Cerebellar nuclear complex (tissue), 1 donor: ENCODE measurements at places on chromosomes 1 and 21.

GRCh38 chr21:42631142-42631541, 22.3 kb upstream of the PDE9A start:
- no peak for DNase-seq

GRCh38 chr1:110464340-110464739, 13.4 kb downstream of the PROK1 start:
- no peak for DNase-seq

- no peak for DNase-seq
These were observed 159.0 kb upstream of the BACE2 start for GRCh38 chr21:41008974-41009373.

DNA sequence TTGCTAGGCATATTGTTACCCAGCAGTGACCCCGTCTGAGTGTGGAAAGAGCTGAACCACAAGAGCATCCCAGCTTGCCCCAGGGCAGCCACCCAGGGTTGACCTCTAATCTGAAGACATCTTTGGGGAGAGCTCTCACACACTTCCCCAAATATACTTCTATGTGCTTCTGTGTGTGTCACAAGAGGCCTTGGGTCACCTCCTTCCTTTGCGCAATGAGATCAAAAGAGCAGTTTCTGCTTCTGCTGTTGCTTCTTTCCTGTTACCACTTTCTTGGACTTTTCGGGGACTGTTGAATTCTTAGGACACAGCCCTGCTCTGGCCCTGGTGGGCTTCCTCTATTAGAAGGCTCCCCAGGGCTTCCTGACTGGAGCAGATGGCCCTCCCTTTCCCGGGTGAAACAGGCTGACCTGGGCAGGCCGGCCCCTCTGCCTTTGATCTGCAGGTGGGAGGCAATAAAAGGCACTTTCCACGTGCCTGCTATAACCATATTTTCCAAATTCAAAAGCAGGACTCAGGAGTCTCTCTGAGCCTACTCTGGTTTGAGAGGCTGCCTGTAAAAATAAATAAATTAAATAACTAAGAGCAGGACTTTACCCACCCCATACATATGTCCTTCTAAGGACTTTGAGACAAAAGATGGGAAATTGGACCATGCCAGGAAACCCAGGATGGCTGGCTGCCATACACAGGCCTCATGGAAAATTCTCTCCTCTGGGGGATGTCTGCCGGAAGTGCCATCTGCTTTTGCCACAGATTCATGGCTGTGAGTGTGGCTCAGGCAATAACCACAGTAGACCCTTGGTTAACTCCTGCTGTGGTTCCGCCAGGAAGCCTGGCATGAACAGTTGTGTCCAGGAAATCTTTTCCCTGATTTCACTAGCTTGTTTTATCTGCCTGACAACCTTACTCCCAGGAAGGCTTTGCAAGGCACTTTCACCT, 28.3 kb upstream of the RCSD1 start:
- no peak for DNase-seq

- DNase-seq = no peak
These were observed 1145.3 kb upstream of the B3GALT2 start for GRCh38 chr1:194331758-194332157.

GRCh38 chr21:46556802-46557201, 48.1 kb downstream of the S100B start:
- no peak for DNase-seq

GRCh38 chr1:230123280-230124185, 56.5 kb downstream of the GALNT2 start:
- DNase-seq = no peak

DNA sequence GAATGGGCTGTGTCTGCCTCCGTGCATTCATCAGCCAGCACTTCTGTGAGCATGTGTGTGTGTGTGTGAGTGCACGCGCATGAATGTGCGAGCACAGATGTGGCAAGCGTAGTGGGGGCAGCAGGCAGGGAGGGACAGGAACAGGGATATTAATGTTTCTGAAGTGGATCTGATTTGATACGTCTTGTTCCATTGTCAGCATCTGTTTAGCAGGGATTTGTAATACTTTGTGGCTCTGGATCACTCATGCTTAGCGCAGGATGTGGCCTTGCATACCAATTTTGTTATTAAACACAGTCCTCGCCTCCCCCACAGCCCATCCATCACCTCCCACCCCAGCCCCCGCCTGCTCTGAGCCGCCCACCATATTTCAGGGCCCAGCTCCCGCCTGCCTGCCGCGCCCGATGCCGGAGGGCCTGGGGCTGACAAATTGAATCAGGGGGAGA, 52.4 kb downstream of the TMEM53 start:
- no peak for DNase-seq

- no peak for DNase-seq
These were observed 2.8 kb downstream of the PLK3 start for GRCh38 chr1:44803062-44803311.

DNA sequence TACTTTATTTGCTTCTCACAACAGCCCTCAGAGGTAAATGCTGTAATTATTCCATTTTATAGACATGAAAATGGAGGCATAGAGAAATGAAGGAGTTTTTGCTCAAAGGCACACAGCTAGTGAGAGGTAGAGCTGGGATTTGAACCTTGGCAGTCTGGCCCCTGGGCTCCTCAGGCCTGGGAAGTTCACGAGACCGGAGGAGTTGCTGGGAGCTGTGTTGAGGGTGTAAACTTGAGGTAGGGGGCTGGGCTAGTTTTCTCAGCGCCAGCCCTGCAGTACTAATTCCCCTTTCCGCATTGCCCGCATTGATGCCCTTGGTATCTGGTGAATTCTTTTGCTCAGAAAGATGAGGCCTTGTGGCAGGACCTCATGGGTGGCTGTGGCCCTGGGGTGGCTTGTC, 73.3 kb downstream of the PTPRU start:
- no peak for DNase-seq

GRCh38 chr1:12145616-12146342, 21.0 kb upstream of the TNFRSF1B start:
- no peak for DNase-seq

DNA sequence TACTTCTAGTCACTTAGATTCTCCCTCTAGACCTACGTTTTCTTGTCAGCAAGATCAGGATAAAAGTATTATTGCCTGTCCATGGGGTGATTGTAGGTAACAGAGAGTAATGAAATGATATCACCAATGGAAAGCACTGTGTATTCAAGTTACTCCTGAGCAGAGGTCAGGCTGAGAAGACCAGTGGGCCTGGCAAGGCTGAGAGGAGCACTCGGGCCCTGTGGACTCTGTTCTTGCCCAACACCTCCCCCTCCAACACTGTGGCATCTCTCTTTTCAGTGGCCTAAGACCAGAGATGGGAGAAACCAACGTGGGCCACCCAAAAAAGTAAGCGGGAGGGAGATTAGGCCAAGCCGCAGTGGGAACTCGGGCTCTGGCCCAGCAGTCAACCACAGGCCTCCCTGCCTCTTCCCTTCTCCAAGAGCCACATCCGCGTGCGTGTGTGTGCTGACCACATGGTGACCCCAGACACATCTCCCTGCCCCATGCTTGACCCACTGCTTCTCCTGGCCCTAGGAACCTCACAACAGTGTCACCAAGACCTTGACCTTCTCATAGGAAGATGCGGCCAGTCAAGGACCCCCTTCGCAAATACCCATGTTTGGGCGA, 12.3 kb downstream of the RORC start:
- no peak for DNase-seq

GRCh38 chr1:204131978-204132377, 19.9 kb downstream of the ETNK2 start:
- DNase-seq = no peak

DNA sequence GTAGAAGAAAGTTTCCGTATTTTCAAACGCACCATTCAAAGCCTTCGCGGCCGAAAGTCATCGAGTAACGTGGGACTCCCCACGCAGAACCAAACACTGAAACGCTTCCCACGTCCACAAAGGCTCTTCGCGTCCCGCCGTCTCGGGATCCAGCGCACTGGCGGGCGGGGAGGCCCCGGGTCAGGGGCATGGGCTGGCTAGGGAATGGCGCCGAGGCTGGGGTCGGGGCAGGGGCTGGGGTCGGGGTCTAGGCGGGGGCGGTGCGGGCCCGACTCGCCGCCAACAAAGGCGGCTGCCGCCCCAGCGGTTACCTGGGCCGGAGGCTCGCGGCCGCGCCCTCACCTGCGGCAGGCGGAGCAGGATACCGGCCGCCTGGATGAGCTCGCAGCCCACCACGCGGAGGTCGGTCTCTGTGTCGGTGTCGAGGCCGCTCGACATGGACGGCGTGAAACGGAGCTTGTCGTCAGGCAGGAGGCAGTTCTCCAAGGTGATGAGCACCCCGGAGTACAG, 403 bp downstream of the CCNL2 start:
- no peak for DNase-seq

DNA sequence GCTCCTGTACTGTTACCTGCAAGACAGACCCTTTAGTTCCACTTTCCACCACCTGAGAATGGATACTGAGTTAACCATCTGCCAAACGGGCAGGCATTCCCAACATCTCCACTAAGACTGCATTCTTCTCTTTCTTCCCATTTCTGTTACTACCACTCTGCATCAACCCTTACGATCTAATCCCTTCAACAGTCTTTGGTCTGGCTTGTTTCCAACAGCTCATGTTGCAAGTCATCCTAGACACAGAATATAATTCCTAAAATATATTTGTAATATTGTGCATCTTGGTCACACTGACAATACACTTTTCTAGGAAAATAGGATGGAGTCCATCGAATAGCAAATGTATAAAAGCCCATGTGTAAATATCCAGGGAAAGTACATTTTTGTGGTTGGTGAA, 166.7 kb downstream of the SIPA1L2 start:
- DNase-seq = no peak

DNA sequence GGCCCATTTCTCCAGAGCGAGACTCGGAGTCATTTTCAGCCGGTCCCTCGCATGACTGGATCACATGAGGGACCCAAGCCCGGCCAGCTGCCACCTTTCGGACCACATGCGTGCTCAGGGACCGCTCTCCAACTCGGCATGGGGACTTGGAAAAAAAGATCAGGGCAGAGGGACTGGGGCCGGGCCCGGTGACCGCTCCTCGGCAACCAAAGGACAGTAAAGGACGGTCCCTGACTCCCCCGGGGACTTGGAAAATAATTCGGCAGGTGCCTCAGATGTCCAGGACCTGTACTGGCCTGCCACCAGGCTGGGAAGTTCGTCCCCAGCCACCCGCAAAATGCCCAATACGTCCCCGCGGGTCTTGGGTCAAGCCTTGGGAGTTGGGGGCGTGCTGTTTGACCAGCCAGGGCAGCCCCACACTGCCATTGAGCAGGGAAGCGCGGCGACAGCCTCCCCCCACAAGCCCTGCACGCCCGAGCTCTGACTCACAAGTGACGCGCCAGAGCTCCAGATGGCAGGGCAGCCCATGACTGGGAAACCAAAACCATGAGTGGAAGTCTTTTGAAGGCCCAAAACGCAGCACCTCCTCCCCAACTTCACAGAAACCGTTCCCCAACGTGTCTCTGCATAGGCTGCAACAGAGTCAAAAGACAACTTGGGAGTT, 134.5 kb downstream of the LIPI start:
- no peak for DNase-seq

DNA sequence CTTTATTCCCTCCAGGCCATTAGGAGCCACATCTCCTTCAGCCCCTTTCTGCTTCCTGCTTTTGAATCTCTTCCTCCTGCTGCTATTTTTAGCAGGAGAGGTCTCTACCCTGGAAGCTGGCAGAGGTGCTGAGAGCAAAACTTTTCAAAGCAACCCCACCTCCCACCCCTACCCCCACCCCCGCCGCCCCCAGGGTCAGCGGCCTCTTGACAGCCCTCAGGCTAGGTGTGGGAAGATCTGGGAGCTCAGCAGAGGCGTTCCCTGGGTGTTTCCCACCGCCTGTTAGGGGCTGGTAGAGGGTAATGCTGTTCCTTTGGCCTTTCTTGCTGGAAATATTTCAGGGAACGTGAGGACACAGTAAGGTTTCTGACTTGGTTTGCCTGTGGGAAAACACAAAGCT, 112.5 kb upstream of the CACHD1 start:
- no peak for DNase-seq

DNA sequence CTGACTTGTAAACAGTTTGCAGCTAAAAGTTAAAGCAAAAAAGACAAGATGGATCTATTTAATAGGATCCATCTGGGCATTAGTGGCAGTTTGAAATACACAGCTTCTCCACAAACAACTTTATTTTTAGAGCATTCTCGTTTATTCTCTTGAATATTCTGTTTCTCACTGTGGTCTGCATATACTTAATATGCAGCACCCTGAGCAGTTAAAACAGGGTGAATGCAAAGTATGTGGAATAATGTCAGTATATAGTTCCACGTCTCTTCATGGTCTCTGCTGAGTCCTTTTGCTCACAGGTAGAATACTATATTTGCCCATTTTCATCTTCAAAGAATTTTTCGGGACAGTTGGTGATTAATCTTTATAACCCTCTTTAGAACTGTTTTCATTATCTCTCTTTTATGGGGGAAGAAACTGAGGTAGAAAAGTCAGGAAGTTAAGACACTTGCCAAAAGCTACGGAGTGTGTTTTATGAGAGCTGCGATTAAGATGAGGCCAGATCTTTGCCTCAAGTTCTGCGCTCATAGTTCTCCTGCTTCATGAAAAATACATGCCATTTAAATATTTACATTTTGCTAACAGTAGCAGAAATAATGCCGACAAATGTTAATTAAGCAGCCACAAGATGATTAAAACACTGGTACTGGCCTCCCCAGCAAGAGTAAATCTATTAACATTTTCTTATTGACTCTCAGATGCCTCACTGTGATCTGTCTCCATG, 115.6 kb downstream of the PTBP2 start:
- DNase-seq = no peak

- no peak for DNase-seq
These were observed 12.5 kb downstream of the CHD5 start for GRCh38 chr1:6167391-6168303.

DNA sequence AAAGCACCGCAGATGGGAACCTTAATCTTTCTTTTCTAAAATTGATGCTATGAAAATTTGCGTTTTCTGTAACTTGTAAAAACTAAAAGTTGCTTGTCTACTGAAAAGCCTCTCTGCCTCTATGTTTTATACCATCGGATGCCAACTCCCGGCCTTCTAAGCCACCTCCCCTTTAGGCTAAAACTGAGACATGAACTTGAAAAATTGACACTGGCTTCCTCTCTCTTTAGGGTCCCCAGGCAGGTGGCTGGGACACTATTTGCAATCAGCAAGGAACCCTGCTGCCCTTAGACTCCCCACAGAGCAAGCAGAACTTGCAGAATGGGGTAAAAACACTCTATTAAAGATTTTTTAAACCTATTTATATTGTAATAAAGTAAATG, 151.1 kb upstream of the CAMK1G start:
- no peak for DNase-seq

- no peak for DNase-seq
These were observed 10.1 kb upstream of the PROK1 start for GRCh38 chr1:110440877-110441276.

GRCh38 chr1:214438530-214438929, 112.9 kb downstream of the PTPN14 start:
- DNase-seq = no peak

DNA sequence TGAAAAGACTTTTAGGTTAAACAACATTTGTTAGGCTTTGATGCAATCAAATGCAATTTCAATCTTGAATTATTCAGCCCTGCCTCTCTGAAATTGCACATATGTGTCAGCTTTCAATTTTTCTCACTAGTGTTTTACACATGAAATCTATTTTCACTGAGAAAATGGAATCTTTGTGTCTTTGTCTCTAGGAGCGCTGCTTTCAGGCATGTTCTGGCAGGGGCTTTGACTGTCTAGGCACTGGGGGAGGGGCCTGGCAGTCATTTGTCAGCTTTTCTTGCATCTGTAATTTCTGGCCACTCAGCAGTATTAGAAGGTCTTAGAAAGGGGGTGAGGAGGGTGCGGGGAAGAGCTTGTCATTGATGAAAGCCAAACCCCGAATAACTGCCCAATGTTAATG, 264.4 kb downstream of the PTPRC start:
- no peak for DNase-seq
